ENCODE measurements at places on chromosomes 5 and 9. TPM values are rescaled to one million over a fixed set of nuclear protein-coding genes. Genes with fewer than 3 reads are reported as not detected.

ISL1 gene
- polyA plus RNA-seq, result not detected

ANKRD31 gene
- 0.17 TPM for polyA plus RNA-seq

LCN12 gene
- polyA plus RNA-seq, result 35.5 TPM

OGN gene
- 2.0 TPM for polyA plus RNA-seq

MAMDC2 gene
- polyA plus RNA-seq, result 1.5 TPM

ATP6V0E1 gene
- polyA plus RNA-seq, result 804 TPM

NR6A1 gene
- polyA plus RNA-seq, result 1.2 TPM

GMCL2 gene
- polyA plus RNA-seq, result not detected

Measured in kidney (tissue), 22 donors.